CD4-positive, alpha-beta T cell treated with Interleukin-1 beta for 1 hour (primary cell): ENCODE measurements at places on chromosomes 2 and 18.

GRCh38 chr18:21363348-21363747 is 121.3 kb downstream of the GREB1L start:
- DNase-seq = no peak

GRCh38 chr18:12639990-12640880 is 17.7 kb downstream of the SPIRE1 start:
- no peak for DNase-seq

- no peak for DNase-seq
These were observed 419.3 kb upstream of the VWC2L start for GRCh38 chr2:213991453-213992108.

DNA sequence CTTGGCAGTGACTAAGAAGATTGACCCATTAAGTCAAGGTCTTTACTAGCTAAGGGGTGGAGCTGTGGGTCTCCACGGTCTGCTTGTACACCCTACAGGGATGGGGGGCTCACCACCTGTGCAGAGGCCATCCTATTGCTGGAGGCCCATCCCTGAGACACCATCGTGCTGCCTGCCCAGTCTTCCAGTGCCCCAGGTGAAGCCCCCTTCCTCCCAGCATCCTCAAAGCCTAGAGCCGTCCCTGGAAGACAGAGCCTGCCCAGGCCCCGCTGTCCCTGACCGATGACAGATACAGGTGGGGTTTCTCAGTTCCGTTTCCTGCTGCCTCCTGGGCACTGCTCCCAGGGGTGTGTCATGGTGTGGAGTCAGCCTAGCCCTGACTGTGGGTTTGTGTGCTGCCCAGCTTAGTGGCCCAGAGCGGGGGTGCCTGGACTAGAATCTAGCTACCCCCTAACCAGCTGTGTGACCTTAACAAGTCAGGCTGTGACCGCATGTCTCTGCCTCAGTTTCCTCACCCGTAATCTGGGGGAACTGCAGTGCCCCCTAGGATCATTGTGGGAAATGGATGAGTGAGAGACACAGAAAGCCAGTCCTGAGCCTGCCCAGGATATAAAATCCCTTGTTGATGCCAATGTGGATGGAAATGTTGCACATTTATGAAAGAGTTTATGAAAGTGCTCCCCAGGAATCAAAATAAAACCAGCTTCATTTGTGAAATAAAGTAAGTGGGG is 2.0 kb downstream of the OTOS start:
- no peak for DNase-seq

GRCh38 chr2:101815739-101816391 is 118.4 kb downstream of the MAP4K4 start:
- DNase-seq = no peak

- no peak for DNase-seq
These were observed 42.7 kb upstream of the AFF3 start for GRCh38 chr2:100185105-100185504.

- no peak for DNase-seq
These were observed 122.1 kb downstream of the RAB3GAP1 start for GRCh38 chr2:135174049-135174809.

- no peak for DNase-seq
These were observed 7.3 kb downstream of the CEBPZ start for GRCh38 chr2:37224063-37224462.

- DNase-seq = no peak
These were observed 126.6 kb upstream of the CREB1 start for GRCh38 chr2:207403141-207403540.

DNA sequence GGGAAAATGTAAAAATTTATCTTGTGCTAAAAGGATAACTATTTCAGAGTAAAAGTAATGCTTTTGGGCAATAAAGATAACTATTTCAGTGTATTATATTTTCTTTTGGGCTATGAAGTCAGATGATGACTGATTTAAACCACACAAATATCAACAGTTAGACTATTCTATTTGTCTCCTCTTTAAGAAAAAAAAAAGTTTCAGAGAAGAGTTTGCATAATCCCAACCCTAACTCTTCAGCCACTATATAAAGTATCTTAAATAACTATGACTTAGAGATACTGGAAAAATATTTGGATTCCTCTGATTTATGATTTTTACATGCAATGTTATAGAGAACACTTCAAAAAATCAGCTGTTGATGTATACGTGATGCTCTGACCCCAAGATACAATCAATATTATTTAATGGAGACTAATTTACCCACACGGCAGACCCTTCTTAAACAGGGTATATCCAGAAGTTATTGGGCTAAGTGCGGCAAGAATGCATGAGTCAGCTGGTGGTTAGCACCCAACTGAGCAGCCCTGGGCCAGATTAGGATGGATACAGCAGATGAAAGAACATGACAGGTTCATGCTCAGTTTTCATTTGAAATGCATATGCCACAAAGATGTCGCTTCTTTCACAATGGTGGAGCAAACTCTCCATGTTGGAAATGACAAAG is 279.0 kb downstream of the AFF3 start:
- no peak for DNase-seq

DNA sequence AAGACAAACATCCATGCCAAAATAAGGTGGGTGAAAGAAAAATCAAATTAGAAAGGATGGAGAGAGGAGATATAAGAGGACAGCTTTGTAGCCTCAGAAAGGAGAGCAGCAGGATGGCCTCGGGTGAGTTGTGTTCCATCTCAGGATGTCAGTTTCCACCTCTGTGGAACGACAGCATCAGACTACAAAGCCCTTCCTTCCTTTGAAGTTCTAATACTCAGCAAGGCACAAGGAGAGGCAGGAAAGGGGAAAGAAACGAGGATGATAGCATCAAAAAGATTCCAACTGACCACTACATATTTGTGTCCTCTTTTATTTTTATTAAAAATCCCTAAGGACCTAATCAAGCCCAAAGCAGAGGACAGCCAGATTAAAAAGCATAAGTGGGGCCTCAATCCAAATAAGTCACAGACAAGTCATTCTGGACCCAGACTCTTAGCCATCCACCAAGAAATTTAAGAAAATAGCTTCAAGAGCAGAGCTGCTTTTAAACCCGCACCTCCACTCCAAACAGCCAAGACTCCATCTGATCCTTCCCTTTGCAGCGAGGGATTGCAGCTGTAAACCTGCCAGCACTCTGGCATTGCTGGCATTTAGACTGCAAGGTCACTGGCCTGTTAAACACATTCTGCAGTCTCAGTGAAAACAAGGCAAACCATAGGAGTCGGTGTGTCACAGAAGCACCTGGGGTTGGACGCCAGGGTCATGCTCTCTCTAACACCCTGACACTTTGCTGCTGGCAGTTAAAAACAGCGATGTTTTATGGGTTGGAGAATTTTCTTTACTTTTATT is 314.5 kb upstream of the CHAC2 start:
- DNase-seq = no peak

GRCh38 chr2:18762667-18763066 is 173.3 kb upstream of the NT5C1B start:
- DNase-seq = no peak

- no peak for DNase-seq
These were observed 160.9 kb upstream of the EPC2 start for GRCh38 chr2:148483665-148484064.

GRCh38 chr2:27264253-27264752 is 1.5 kb upstream of the SLC30A3 start:
- peak; percentile 16 for DNase-seq

- peak; percentile 36 for DNase-seq
These were observed 5.8 kb upstream of the DGUOK start for GRCh38 chr2:73920577-73921545.

GRCh38 chr2:85133751-85134254 is 611 bp downstream of the TCF7L1 start:
- DNase-seq = no peak

DNA sequence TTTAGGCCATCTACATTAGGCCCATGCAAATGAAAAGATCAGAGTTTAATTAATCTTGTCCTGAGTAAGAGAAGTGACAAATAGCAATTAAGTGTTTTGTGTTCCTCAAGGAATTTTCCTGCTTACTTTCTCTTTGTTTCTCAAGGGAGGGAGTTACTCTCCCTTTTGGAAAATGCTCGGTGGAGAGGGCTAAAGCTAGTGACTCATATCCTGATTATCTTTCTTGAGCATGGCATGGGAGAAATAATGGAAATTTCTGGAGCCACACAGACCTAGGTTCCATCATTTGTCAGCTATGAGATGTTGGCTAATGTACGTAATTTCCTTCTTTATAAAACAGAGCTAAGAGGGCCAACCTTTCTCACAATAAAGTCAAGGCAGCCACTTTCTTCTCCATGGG is 177.1 kb downstream of the ETAA1 start:
- no peak for DNase-seq

- DNase-seq = no peak
These were observed 137.7 kb downstream of the LTBP1 start for GRCh38 chr2:33084433-33084832.

DNA sequence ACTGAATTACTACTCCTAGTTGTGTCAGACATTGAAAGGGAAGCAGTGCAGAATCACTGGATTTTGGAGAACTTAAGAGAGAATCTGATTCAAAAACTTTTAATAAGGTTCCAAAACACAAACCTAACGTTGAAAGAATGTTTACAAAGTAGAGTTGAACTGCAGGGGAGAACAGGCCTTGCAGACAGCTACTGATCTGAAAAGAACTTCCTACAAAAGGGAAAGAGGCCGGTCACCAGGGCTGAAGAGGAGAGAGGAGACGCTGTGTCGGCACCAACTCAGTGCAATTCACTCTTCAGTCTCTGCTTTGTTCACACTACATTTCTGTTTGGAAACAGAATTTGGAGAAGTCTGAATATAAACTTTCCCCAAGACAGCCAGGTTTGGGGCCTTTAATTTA is 124.0 kb downstream of the GAREM1 start:
- no peak for DNase-seq

DNA sequence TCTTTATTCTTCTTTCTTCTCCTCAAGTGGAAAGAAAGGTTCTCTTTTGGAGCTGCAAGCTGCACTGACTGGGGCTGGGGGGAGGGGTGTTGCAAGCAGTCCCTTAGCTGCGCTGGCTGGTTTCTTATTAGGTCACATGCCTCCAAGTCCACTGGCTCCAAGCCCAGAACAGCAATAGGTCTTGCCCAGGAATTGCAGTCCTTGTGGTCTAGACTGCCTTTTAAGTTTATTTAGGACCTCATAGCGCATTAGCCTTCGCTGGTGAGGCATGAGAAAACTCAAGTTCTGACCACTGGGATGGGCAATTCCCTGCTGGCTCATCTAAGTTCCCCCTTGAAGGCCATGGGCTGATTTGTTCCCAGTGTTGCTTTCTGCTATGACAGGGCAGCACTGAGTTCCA is 138.6 kb upstream of the SCN7A start:
- DNase-seq = no peak

- DNase-seq = no peak
These were observed 28.2 kb upstream of the STAT4 start for GRCh38 chr2:191178806-191179514.

DNA sequence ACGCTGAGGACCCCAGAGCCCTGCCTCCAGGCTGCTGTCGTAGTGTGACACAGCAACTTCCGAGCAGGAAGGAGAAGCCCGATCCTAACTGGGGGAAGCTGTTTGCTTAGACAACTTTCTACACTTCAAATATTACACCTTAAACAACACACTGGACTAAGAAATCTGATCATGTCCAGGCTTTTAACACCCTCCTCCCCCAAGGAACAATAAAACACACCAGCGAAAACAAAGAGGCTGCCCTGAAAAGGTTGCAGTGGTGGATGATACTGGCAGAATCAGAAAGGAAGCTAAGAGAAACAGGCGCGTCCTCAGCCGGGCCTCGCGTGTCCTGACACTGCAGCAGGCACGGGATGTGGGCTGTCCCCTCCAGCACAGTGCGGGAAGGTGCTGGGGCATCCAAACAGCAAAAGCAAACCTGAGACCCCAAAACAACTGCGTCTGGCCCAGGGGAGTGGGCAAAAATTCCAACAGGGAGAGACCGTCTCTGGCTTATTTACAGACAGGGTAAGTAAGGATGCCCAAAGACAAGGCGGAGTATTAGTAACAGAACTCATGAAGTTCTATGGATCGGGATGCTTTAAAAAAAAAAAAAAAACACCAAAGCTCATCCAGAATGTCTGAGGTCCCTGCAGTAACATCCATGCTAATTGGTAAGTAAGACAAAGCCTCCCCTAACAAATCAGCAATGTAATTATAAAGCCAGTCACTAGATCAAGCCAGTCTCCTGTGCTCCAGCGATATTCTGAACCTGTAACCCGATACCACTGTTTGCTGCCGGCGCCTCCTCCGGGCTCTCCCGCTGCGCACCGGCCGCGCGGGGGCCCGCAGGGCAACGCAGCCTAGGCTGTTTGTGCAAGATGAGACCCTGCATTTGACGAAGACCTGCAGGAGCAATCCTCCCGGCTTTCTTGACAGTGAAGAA is 9.0 kb downstream of the SERTAD2 start:
- peak; percentile 70 for DNase-seq

DNA sequence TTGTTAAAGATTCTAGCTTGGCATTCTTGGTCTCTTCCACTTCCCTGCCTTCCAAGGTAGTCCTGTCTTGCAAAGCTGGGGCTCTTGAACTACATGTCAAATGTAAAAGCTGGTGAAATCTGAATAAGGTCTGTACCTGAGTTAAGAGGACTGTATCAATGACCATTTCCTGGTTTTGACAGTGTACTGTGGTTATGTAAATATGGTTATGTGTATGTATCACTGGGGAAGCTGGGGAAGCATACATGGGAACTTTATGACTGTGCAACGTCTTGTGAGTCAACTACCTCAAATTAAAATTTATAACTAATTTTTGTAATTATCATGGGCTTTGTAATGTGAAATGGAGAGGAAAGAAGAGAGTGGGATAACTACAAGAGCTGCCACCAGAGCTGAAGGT is 81.7 kb downstream of the COL4A4 start:
- DNase-seq = no peak

DNA sequence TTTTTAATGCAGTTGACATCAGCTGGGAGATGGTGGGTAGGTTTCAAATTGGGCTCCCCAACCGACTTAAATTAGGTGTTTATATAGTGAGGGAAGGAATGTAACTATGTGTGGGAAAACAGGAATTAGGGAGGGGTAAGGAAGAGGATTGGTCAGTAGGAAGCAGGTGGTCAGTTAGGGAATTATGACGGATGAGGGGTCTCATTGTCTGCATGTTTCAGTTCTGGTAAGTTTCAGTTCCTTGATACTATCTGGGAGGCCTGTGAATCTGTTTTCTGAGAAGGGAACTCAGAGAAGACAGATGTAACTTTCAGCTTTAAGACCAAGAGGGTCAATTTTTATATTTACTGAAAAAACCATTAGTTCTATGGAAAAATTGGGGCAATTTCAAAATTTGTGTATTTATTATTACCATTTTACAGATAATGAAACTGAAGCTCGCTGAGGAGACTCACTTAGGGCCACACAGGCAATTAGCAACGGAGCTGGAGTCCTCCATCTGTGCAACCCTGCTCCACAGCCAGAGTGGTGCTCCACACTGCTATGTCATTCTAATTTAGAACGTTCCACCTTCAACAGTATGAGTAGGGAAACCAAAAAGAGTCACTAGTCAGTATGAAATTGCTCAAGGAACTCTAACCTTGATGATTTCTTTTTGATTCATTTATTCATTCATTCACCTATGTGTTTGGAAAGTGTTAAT is 36.0 kb upstream of the CCDC195 start:
- no peak for DNase-seq

- DNase-seq = no peak
These were observed 88.2 kb downstream of the ASAP2 start for GRCh38 chr2:9294764-9295163.

DNA sequence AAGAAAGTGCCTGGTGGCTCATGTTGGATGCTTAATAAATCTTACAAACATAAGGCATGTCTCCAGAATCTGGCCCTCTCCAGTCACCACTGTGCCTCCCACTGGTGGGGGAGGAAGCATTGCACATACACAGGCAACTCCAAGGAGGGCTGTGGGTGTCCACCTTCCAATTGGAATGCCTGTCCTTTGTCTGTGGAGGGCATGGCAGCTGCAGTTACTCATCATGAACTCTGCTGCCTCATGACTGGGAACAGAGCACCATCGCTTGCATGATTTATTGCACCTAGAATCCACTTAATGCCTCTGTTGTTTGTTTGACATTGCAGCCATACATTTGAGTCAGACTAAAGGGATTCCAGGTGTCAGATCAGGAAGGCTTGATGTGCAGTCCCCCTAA is 278.9 kb downstream of the PRKCE start:
- no peak for DNase-seq
